Right ventricle myocardium inferior (tissue), 1 donor: ENCODE measurements at places on chromosomes 1 and 21. TPM values are rescaled to one million over a fixed set of nuclear protein-coding genes. Genes with fewer than 3 reads are reported as not detected.
A peak's percentile ranks its signal among the peaks of the same experiment; 100 is the strongest.

- DNase-seq, result peak; percentile 79
Measured at GRCh38 chr1:68111519-68112436, 61.4 kb upstream of the DIRAS3 start.

Gene LGR6
- total RNA-seq, result 4.1 TPM

- DNase-seq, result no peak
Measured at GRCh38 chr1:42922687-42923366, 35.8 kb downstream of the SLC2A1 start.

DNA sequence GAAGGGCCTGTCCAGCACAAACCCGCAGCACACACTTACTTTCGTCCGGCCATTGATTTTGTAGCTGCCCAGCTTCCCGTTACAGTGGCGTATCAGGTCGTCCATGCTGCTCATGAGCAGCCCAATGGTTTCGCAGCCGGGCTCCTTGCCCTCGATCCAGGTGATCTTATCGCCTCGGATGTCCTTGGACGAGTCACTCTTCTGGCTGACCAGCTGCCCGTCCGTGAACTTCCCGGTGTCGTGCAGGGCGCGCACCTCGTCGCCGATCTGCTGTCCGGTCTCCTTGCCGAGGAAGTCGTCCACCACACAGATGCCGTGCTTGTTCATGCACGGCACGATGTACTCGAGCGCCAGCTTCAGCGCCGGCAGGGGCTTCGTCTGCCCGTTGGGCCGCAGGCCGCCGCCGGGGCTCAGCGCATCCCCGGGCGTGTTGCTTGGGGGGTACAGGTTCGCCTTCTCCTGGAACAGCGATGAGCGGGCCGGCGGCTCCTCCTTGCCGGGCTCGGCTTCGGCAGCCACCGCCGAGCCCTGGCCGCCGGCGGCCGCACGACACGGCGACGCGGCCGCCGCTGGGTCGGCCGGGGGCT is 1.0 kb downstream of the EGLN1 start:
- peak; percentile 79 for DNase-seq

Gene ZNF684
- 9.7 TPM for total RNA-seq

Gene RNF19B
- 15.5 TPM for total RNA-seq

- no peak for DNase-seq
Measured at GRCh38 chr1:186763107-186763506, 65.6 kb upstream of the PLA2G4A start.

Gene PTPRC
- total RNA-seq, result 9.7 TPM

Gene BSND
- total RNA-seq, result not detected

Gene IL20
- total RNA-seq, result not detected

GRCh38 chr1:145963265-145964019 is 933 bp downstream of the ANKRD34A start:
- no peak for DNase-seq

GRCh38 chr1:44483089-44483874 is 78.2 kb downstream of the RNF220 start:
- DNase-seq, result no peak

Gene PLA2G2C
- total RNA-seq, result not detected

Gene TMEM69
- total RNA-seq, result 22.1 TPM

DNA sequence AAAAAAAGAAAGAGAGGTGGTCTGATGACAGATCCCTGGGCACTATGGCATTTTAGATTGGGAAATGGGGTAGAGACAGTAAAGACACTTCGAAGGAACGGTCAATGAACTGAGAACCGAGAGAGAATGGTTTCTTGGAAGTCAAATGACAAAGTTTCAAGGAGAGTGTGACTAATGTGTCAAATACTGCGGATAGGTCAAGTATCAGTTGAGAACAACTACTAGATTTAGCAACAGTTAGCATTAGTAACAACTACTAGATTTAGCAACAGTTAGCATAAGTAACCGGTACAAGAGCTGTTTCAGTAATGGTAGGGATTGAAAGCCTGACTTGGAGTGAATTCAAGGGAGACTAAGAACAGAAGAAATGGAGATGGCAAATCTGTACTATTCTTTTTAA is 35.0 kb downstream of the UROD start:
- DNase-seq, result no peak

Gene KCNJ15
- total RNA-seq, result 0.46 TPM

DNA sequence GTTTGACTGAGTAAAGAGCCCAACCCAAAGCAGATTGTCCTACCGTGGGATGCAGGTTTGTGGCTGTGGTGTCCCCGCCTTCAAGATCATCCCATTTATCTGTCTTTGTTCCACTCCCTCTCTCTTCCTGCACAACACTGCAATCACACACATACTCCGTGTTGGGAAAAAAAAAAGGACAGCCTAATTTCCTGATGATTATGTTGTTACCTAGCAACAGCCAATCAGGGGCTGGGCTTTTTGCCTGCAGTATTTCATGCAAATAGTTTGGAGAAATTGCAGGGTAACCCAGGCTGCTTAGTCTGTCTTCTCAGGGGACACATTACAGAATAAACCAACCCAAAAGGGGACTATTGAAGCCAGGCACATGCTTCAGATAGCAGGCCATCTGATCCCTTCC is 38.3 kb downstream of the PHC2 start:
- DNase-seq, result no peak

DNA sequence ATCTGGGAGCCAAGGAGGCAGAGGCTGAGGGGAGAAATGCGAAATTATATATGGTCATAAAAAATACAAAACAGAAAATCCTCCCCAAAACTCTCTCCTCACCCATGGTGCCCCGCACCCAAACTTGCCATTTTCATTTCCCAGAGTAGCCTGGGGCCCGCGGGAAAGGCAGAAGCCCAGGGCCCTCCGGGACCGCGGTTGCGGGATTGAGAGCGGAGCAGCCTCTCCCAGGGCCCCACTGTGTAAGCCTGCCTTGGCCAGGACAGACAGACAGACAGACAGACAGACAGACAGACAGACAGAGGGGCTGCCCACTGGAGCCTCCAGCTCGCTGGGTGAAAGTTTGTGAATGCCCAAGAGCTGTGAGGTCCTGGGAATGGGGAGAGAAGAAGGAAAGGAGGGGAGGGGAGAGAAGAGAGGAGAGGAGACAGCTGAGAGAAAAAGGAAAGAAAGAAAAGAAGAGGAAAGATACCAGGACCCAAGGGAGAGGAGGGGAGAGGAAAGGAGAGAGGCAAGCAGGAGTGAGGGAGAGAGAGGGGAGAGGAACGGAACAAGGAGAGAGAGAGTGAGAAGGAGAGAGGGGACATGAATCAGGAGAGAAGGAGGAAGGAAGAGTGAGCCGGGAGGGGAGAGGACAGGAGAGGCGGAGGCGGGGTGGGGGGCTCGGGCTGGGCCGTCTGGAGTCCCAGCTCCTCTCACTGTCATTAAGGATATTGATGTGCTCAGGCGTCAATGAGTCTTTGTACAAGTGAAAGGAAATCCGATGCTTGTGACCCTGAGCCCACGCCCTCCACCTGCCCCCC is 69.3 kb upstream of the CASZ1 start:
- DNase-seq, result no peak

Gene LCE1D
- not detected for total RNA-seq

- DNase-seq, result no peak
Measured at GRCh38 chr1:154765970-154766369, 104.1 kb downstream of the KCNN3 start.

- DNase-seq, result no peak
Measured at GRCh38 chr1:85911742-85912141, 203.5 kb upstream of the ZNHIT6 start.

DNA sequence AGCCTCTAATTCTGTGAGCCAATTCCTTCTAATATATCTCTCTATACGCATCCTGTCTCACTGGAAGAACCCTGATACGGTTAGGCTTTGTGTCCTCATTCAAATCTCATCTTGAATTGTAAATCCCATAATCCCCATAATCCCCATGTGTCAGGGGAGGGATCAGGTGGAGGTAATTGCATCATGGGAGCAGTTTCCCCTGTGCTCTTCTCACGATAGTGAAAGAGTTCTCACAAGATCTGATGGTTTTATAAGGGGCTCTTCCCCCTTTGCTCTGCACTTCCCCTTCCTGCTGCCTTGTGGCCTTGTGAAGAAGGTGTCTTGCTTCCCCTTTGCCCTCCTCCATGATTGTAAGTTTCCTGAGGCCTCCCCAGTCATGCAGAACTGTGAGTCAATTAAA is 116.1 kb downstream of the MRPS6 start:
- DNase-seq, result no peak

- DNase-seq, result no peak
Measured at GRCh38 chr1:53642215-53642555, 96.8 kb downstream of the GLIS1 start.

GRCh38 chr1:212487286-212487685 is 54.6 kb downstream of the NENF start:
- DNase-seq, result no peak

DNA sequence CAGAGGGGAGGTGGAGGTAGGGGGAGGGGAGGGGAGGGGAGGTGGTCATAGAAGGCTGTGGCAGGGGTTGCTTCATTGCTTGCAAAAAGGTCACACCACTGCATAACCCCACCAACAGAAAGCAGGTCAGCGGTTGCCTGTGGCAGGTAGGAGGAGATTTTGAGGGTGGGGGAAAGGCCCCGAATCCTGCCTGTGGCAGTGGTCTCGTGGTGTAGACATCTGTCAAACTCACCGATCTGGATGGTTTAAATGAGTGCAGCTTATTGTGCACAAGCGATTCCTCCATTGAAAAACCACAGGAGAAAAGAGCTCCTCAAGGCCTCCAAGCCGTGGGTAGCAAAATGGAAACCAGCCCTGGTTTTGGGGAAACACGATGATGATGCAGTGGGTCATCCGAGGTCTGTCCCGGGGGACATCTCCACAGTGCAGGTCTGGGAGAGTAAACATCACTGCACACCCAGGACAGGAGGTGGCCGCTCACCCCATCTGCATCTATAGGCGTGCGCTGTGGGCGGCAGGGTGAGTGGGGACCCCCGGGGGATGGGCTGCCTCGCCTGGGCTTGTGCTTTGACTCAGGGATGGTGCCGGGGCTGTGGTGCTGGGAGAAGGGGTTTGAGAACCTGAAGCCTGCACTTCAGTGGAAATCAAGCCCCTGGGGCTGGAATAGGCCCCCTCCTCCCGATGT is 112.3 kb downstream of the CRYAA start:
- peak; percentile 39 for DNase-seq

GRCh38 chr1:226121587-226122400 is 59.3 kb downstream of the H3-3A start:
- DNase-seq, result peak; percentile 85

DNA sequence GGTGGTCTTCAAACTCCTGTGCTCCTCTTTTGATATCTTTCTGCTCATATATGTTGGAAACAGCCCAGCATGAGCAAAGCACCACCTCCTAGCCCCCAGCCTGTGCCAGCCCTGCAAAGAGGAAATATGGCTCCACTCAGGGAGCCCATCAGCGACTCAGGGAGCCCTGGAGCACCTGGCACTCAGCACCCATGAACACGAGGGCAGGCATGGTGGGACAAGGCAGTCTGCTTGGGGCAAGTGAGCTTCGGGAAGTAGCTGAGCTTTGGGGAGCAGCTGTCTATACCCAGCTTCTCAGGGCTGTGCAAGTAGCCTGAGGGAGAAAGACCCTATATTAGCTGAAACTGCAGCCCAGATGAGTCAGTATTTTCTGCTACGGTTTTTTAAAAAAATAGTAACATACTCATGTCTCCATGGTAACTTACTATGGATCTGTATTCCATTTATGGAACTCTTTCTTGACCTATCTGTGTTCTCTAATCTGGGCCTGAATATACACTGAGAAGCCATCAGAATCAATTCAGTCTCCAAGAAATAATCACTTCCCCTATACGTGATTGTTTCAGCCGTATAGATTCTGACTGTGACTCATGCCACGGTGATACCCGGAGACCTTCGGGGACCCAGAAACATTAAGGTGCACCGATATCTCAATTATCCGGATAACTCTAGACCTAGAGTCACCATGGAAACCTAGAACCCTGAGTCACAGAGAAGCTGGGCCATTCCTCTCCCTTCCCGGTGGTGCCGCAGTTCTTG is 1.5 kb upstream of the ETS2 start:
- DNase-seq, result no peak

DNA sequence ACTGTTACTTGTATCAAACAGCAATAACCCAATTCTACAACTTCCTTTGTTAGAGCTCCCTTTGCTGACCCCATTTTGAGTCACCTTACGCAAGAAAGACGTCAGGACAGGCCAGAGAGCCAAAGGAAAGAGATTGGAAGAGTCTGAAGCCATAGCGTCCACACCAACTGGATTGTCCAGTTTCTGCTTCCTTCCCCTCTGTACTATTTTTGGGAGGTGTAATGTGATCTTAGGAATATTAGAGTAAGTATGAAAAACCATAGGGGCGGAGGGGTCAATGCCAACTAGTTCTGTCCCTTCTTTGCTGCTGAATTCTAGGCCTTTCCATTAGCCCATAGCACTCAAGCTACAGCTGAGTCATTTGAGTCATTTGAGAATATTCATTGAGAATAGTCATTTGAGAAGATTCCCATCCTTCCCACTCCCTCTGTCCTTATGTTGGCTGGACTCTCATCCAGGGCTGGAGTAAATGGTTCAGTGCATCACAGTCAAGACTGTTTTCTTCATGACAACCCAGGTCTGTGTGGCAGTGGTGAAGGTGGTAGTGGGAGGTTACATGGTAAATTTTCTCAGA is 14.8 kb upstream of the NFIA start:
- DNase-seq, result no peak

- DNase-seq, result no peak
Measured at GRCh38 chr1:165695031-165695430, 3.3 kb downstream of the ALDH9A1 start.

DNA sequence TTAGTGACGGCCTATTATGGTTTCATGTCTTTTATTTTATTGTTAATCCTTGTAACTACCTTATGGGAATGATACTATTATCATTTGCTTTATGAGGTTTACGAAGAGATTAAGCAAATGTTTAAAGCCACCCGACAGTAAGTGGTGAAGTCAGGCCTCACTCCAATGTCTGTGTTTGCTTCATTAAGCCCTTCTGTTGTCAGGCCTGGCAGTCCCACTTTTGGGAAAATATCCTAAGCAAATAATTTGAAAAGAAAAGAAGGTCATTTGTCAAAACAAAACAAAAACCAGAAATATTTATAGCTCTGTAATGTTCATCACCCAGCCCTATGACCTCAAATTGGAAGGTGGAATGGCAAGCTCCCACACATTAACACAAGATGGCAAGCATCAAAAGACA is 40.7 kb upstream of the USP24 start:
- no peak for DNase-seq
